ENCODE measurements at places on chromosomes 2 and 18.

GRCh38 chr2:172556284-172557033 is 569 bp downstream of the PDK1 start:
- DNase-seq = peak; percentile 26

DNA sequence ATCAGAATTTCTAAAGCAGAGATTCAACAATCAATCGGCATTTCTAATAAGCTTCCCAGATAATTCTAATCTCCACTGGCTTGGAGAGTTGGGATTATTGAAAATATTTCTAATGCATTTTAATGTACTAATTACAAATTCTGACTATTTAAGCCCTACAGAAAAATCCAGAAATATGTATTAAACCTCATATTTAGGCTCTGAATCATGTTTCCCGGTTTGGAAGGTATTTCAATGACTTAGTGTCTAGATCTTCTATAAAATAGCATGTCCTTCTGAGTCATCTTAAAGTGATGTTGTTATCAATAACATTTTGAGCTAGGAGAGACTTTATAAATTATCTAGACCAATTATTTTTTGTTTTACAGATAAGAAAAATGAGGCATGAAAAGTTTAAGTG is 258.8 kb upstream of the NRXN1 start:
- no peak for DNase-seq

- DNase-seq = no peak
Observed at GRCh38 chr18:47758000-47758399, 172.5 kb downstream of the SMAD2 start.

- no peak for DNase-seq
Observed at GRCh38 chr2:225637259-225637658, 237.7 kb downstream of the NYAP2 start.

- no peak for DNase-seq
Observed at GRCh38 chr2:70745276-70745825, 22.6 kb downstream of the ADD2 start.

All from stimulated activated CD8-positive, alpha-beta memory T cell treated with anti-CD3 and anti-CD28 coated beads, Interleukin-4, amount 100 ng/mL, for 1 hour (primary cell).